ENCODE measurements at places on chromosomes 1 and 21.

GRCh38 chr1:28091043-28091781 is 2.8 kb upstream of the EYA3 start:
- DNase-seq: peak; percentile 34

DNA sequence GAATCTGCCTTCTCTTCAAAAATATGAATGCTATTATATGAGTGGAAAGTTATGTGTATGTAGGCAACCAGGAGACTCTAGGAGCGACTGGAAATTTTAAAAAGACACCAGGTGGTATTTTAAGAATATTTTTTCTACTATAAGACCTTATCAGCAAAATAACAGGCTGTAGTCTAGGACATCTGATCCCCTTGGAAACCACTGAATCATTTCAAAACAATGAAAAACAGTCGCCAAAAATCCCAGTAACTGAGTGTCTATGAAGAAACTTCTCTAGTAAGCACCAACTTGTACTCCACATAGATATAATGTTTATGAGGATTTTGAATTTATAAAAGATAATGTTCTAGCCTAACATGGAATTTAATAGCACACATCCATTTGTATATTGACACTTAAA is 358.5 kb downstream of the GPATCH2 start:
- no peak for DNase-seq

DNA sequence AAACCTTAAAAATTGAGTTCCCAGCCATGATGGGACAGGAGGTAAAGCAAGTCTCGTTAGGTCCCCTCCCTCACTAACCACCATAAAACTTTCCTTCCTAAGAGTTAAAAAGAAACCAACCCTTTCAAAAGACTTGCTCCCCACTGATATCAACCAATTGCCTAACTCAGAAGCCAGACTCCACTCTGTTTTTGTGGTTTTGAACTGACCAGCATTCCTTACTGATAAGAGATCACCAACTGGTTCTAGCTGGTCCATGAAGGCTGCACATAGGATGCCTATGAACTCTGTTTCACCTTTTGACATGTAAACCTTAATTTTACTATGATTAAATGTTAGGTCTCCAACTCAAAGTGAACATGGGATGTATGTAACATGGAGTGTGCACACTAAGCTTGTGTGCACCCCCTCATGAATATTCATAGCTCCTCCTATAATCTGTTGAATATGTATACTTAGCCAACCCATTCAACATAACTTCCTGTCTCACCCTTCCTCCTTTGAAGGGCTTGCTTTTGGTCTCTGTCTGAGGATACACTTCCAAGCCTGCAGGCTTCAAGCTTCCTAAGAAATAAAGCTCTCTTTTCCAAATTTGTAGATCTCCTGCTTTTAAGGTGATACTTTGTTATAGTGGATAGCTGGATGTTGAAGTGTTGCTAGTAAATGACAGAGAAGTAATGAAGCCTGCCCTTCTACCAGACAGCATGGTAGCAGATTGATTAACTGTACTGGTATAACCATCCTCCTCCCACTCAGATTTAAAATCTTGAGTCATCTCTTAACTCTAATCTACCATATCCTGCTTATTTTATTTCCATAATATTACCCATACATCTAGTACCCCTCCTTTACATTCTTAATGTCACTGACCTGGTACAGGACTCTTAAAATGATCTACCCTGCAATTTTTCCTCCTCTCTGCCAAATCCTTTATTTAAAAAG is 95.6 kb downstream of the ZNF644 start:
- no peak for DNase-seq

GRCh38 chr1:95073446-95073845 is 695 bp upstream of the ALG14 start:
- DNase-seq: peak; percentile 19

- no peak for DNase-seq
Observed at GRCh38 chr1:19342062-19342750, 30.1 kb downstream of the SLC66A1 start.

GRCh38 chr1:113875714-113876113 is 4.2 kb upstream of the PTPN22 start:
- no peak for DNase-seq

DNA sequence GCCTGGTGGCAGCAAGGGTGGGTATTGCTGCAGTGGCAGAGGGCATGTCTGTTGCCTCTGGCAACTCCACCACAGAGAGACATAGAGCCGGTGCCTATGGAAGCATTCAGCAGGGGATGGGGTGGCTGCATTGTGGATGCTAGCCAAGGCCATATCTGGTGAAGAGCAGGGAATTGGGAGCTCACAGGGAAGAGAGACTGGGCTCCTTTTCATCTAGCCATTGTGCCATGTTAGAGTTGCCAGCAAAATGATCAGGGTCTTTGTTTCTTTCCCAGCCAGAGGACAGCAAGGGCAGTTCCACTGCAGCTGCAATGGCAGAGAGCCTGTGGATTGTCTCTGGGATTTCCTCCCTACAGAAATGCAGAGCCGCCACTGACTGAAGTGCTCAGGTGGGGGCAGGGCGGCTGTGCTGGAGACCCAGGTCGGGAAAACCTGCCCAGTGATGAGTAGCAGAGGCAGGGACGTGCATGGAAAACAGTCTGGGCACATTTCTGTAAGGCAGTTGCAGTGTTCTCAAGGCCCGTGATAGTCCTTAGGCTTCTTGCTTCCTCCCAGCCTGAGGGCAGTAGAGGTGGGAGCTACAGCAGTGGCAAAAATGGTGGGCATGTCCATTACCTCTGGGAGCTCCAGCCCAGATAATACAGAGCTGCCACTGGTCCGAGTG is 40.2 kb upstream of the CYP4X1 start:
- no peak for DNase-seq
